ENCODE measurements at places on chromosomes 12 and 14.

GRCh38 chr14:56168007-56168616, 49.9 kb downstream of the PELI2 start:
- H3K4me1 ChIP-seq: no peaks in the 10 kb centered on the region
- no peak overlapping the region for H3K4me3 ChIP-seq
- DNase-seq: no peak
- no peak overlapping the region for H3K27ac ChIP-seq

DNA sequence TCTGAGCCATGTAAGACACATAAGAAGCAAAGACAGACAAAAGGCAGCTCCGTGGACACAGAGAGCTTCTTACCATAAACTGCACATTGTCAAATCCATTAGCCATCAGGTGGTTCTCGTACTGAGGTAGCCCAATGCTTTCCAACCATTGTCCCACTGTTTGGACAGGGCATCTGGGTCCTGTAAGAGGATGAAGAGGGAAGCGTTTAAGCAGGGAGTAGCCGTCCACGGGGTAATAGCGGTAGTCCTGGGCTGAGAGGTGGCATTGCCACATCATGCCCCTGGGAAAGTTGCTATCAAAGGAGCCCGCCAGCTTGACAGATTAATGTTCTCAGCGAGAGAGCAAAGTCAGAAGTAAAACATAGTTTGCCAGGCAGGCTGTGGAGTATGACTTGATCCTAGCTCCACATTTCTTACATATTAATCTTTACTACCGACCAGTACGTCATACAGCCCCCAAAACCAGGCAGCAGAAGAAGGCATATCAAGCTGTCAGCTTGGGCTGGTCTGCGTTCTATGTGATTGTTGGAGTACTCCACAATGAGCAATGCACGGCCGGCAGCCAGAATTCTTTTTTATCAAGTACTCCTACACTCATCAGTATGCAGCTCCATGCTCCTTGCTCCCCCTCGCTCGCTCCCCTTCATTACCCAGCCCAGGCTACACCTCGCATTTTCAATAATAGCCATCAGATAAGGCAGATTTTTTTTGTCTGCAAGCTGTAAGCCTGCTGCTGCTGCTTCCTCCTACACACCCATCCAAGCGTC, 493.2 kb upstream of the GARIN6 start:
- no peaks in the 10 kb centered on the region for H3K27me3 ChIP-seq
- no peak overlapping the region for H3K27ac ChIP-seq
- no peak for DNase-seq
- no peaks in the 10 kb centered on the region for H3K4me1 ChIP-seq
- H3K4me3 ChIP-seq: no peak overlapping the region

- no peaks in the 10 kb centered on the region for H3K4me1 ChIP-seq
- H3K4me3 ChIP-seq: no peak overlapping the region
- H3K36me3 ChIP-seq: no peaks in the 10 kb centered on the region
- DNase-seq: no peak
Observed at GRCh38 chr14:33455654-33456345, 495.1 kb downstream of the EGLN3 start.

GRCh38 chr14:71852181-71852580, 80.0 kb upstream of the RGS6 start:
- H3K4me1 ChIP-seq: no peaks in the 10 kb centered on the region
- H3K4me3 ChIP-seq: no peak overlapping the region
- no peaks in the 10 kb centered on the region for H3K36me3 ChIP-seq
- H3K27me3 ChIP-seq: no peaks in the 10 kb centered on the region

DNA sequence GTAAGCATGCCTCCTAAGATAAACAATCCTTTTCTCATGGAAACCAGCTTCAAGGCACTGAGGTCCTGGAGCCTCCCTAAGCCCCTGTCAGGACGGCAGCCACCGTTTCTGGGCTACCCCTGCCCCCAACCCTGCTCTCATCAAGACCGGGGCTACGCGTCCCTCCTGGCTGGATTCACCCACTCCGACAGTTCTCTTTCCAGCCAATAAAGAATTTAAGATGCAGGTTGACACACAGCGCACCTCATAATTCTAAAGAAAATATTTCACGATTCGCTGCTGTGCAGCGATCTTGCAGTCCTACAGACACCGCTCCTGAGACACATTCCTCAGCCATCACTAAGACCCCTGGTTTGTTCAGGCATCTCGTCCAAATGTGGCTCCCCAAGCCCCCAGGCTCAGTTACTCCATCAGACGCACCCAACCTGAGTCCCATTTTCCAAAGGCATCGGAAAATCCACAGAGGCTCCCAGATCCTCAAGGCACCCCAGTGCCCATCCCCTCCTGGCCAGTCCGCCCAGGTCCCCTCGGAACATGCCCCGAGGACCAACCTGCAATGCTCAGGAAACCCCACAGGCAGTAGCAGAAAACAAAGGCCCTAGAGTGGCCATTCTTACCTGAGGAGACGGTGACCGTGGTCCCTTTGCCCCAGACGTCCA, 336.3 kb downstream of the TMEM121 start:
- H3K27me3 ChIP-seq: no peaks in the 10 kb centered on the region
- DNase-seq: no peak
- H3K4me1 ChIP-seq: no peaks in the 10 kb centered on the region
- no peaks in the 10 kb centered on the region for H3K36me3 ChIP-seq

DNA sequence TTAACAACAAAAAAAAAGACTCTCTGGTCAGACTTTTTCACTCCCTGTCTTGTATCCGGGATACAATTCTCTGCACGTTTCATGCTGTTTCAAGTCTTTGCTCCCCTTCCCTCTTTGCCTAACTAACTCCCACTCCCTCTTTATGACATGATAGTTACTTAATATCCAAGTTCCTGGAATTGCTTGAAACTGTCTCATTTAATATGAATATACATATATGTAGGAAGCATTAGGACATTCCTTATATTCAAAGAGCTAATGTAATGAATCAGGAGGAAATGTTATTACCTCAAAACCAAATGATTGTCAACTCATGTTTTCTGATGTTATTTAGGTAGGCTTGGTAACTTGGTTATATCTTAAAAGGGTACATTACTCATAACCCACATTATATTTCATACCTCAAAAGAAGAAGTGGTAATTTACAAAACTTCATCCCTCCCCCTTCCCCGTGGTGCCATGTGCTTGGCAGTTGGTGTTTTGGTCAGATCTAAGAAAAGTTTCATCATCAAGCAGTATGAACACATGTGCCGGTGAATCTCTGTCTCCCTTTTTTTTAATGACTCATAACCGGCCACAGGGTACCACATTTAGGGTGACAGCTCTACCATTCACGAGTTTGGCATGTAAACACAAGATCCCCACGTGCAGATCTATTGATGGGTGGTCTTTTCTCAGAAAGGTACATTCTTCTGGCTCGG, 56.5 kb downstream of the HCAR2 start:
- H3K36me3 ChIP-seq: no peaks in the 10 kb centered on the region
- H3K4me1 ChIP-seq: no peaks in the 10 kb centered on the region
- DNase-seq: no peak
- H3K27ac ChIP-seq: no peak overlapping the region
- no peak overlapping the region for H3K4me3 ChIP-seq

DNA sequence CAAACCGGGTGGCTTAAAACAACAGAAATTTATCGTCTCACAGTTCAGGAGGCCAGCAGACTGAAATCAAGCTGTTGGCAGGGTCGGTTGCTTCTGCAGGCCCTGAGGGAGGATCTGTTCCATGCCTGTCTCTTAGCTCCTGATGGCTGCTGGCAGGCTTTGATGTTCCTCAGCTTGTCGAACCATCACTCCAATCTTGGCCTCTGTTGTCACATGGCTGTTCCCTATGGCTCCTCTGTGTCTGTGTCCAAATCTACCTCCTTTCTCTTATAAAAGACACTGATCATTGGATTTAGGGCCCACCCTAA, 14.0 kb downstream of the NFATC4 start:
- no peak overlapping the region for H3K27ac ChIP-seq
- H3K4me1 ChIP-seq: no peaks in the 10 kb centered on the region
- H3K27me3 ChIP-seq: no peaks in the 10 kb centered on the region
- H3K36me3 ChIP-seq: no peaks in the 10 kb centered on the region
- H3K4me3 ChIP-seq: no peak overlapping the region
- no peak for DNase-seq

- no peak overlapping the region for H3K4me3 ChIP-seq
- H3K36me3 ChIP-seq: no peaks in the 10 kb centered on the region
- H3K27me3 ChIP-seq: no peaks in the 10 kb centered on the region
- no peak overlapping the region for H3K27ac ChIP-seq
Observed at GRCh38 chr14:49405291-49405690, 180.9 kb downstream of the RPS29 start.

DNA sequence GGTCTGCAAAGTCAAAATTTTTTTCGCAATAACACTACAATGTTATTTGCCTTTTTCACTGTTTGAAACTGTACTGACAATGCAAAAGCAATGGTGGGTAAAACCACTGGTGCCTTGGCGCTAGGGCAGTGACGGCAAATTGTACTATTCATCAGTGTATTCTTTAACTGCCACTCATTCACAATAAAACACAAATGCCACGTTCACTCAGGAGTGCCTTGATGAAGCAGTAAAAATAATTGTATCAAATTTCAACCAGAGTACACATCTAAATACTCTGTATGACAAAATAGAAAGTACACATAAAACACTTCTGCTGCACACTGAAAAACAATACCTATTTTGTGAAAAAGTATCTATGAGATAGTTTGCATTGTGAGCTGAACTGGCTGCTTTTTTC, 17.8 kb downstream of the DCAF5 start:
- H3K27ac ChIP-seq: no peak overlapping the region
- H3K4me1 ChIP-seq: peaks cover 4% of the 10 kb centered on the region
- H3K27me3 ChIP-seq: no peaks in the 10 kb centered on the region
- no peaks in the 10 kb centered on the region for H3K36me3 ChIP-seq
- H3K4me3 ChIP-seq: no peak overlapping the region
- DNase-seq: no peak

DNA sequence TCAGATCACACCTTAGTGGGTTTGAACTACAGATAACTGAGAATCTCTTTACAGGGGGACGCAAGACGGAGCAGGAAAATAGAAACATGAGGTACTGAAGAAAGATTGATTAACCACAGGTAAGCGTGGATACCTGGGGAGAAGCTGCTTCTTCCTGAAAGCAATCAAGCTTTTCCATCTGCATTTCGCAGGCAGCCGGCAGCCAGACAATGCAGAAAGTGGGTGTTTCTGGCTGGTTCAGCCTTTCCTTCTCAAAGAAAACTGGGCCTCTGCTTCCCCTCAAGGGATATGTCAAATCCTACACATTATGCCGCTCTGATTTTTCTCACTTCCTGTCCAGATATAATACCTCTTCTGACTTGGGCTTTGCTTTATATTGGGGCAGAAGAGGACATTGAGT, 39.1 kb upstream of the PPFIA2 start:
- no peak overlapping the region for H3K4me3 ChIP-seq
- no peaks in the 10 kb centered on the region for H3K4me1 ChIP-seq
- no peaks in the 10 kb centered on the region for H3K27me3 ChIP-seq
- H3K27ac ChIP-seq: no peak overlapping the region

- H3K4me3 ChIP-seq: no peak overlapping the region
- H3K4me1 ChIP-seq: no peaks in the 10 kb centered on the region
- no peaks in the 10 kb centered on the region for H3K27me3 ChIP-seq
- no peaks in the 10 kb centered on the region for H3K36me3 ChIP-seq
- no peak for DNase-seq
Observed at GRCh38 chr12:104933128-104933527, 25.0 kb downstream of the SLC41A2 start.

- H3K4me1 ChIP-seq: no peaks in the 10 kb centered on the region
- no peaks in the 10 kb centered on the region for H3K27me3 ChIP-seq
- H3K27ac ChIP-seq: peak overlapping the region; percentile 58
- peak; percentile 68 for DNase-seq
Observed at GRCh38 chr12:64039281-64039871, 182.7 kb downstream of the KICS2 start.

- DNase-seq: no peak
- no peaks in the 10 kb centered on the region for H3K4me1 ChIP-seq
- no peaks in the 10 kb centered on the region for H3K36me3 ChIP-seq
- H3K4me3 ChIP-seq: no peak overlapping the region
- no peaks in the 10 kb centered on the region for H3K27me3 ChIP-seq
- H3K27ac ChIP-seq: no peak overlapping the region
Observed at GRCh38 chr12:78559416-78559815, 305.2 kb upstream of the SYT1 start.

DNA sequence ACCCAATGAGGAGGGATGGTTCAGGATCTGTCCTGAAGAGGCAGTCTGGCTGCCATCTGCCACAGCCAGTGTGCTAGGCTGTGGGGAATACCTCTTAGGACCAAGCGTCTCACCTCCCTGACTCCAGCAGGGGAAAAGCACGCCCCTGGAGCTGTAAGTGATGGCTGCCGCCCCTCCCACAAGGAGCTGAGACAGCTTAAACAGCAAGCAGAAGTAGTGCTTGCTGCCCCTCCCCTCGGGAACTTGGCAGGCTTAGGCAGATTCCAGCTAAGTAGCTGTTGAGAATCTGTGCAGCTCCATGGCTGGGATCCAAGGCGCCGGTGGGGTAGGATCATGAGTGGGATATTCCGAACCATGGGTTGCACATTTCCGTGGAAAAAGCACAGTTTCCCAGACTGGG, 360.4 kb upstream of the MDGA2 start:
- no peak overlapping the region for H3K4me3 ChIP-seq
- no peaks in the 10 kb centered on the region for H3K36me3 ChIP-seq
- H3K27ac ChIP-seq: no peak overlapping the region
- DNase-seq: no peak
- H3K27me3 ChIP-seq: no peaks in the 10 kb centered on the region

GRCh38 chr12:88600272-88600671, 20.0 kb upstream of the KITLG start:
- H3K36me3 ChIP-seq: no peaks in the 10 kb centered on the region
- H3K4me3 ChIP-seq: no peak overlapping the region
- H3K27me3 ChIP-seq: no peaks in the 10 kb centered on the region
- no peaks in the 10 kb centered on the region for H3K4me1 ChIP-seq
- no peak overlapping the region for H3K27ac ChIP-seq

- no peaks in the 10 kb centered on the region for H3K36me3 ChIP-seq
- H3K27me3 ChIP-seq: no peaks in the 10 kb centered on the region
- H3K4me3 ChIP-seq: peak overlapping the region; percentile 53
- peak; percentile 38 for DNase-seq
- H3K27ac ChIP-seq: peak overlapping the region; percentile 55
- no peaks in the 10 kb centered on the region for H3K4me1 ChIP-seq
Observed at GRCh38 chr12:26122061-26122680, 2.7 kb downstream of the BHLHE41 start.

- H3K27me3 ChIP-seq: no peaks in the 10 kb centered on the region
- no peaks in the 10 kb centered on the region for H3K4me1 ChIP-seq
- no peak overlapping the region for H3K4me3 ChIP-seq
- no peaks in the 10 kb centered on the region for H3K36me3 ChIP-seq
- H3K27ac ChIP-seq: no peak overlapping the region
Observed at GRCh38 chr14:71203306-71203705, 296.0 kb downstream of the PCNX1 start.

GRCh38 chr12:21751517-21751916, 23.0 kb downstream of the KCNJ8 start:
- no peak overlapping the region for H3K4me3 ChIP-seq
- H3K4me1 ChIP-seq: peaks cover 7% of the 10 kb centered on the region
- H3K27me3 ChIP-seq: no peaks in the 10 kb centered on the region
- H3K36me3 ChIP-seq: no peaks in the 10 kb centered on the region
- no peak overlapping the region for H3K27ac ChIP-seq

- no peaks in the 10 kb centered on the region for H3K4me1 ChIP-seq
- H3K27me3 ChIP-seq: no peaks in the 10 kb centered on the region
- H3K36me3 ChIP-seq: no peaks in the 10 kb centered on the region
- DNase-seq: no peak
- H3K27ac ChIP-seq: no peak overlapping the region
- no peak overlapping the region for H3K4me3 ChIP-seq
Observed at GRCh38 chr12:93390549-93391297, 13.0 kb downstream of the NUDT4 start.

- peak overlapping the region; percentile 88 for H3K27ac ChIP-seq
- H3K27me3 ChIP-seq: peaks cover 25% of the 10 kb centered on the region
- DNase-seq: no peak
- peak overlapping the region; percentile 56 for H3K4me3 ChIP-seq
- H3K36me3 ChIP-seq: no peaks in the 10 kb centered on the region
- H3K4me1 ChIP-seq: no peaks in the 10 kb centered on the region
Observed at GRCh38 chr12:114683709-114684097, 272 bp downstream of the TBX3 start.
